A172 (cell line): ENCODE measurements at places on chromosomes 11 and 22. TPM values are rescaled to one million over a fixed set of nuclear protein-coding genes. Genes with fewer than 3 reads are reported as not detected.

The MS4A2 gene
- total RNA-seq = not detected in 2 replicates

- DNase-seq = peak; percentile 10
Observed at GRCh38 chr11:57514538-57515331, 767 bp downstream of the SLC43A1 start.

- no peak for DNase-seq
Observed at GRCh38 chr11:47611348-47611794, 17.2 kb upstream of the C1QTNF4 start.

DNA sequence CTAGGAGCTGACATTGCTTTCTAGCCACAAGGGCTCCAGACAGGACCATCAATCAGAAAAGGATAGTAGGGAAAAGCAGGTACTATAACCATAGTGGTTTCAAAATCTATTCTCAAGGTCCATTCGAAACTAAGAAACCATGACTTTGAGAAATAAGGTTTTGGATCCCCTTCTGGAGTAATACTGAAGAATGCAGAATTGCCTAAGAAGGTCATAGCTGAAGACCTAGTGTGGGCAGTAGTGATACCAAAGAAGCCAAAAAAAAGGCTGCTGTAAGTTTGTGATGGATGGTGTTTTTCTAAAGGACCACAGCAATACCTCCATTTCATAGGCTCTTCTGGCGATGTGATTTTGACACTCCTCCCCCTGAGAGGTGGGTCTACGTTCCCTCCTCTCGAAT is 163.1 kb downstream of the MAML2 start:
- no peak for DNase-seq

- no peak for DNase-seq
Observed at GRCh38 chr11:27688076-27688475, 12.2 kb downstream of the BDNF start.

DNA sequence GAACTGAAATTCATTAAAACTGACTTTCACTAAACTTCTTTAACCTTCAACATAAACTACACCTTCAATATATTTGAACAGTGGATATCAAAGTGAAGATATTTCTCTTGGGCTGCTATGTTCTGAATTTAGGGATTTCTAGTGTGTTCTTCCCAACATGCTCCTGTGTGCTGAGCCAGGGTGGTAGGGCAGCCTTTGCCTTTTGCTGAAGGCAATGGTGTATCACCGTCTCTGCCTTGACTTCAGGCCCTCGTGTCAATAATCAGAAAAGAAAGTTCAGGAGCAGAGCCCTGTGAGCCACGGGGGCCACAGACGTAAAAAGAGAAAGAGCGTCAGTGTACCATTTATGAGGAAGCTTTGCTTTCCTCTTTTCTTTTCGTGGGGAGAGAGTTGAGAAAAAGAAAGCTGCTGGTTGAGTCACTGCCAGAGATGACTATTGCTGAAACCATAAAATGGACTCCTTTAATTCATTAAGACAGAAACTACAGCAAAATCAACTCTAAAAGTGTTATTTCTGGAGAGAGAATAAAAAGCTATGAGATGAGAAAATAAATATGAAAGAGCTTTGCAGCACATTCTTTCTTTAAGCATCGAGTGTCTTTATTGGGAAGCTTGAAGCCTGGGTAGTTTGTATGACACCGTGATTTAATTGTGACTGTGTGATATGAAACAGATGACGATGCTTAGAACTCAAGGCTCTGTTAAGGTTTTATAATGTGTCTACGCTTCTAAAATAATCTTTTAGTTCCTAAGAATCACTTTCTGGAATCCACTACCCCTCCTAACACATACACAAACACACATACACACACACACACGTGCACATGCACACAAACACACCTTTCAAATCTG is 271.8 kb upstream of the MTNR1B start:
- DNase-seq = no peak

DNA sequence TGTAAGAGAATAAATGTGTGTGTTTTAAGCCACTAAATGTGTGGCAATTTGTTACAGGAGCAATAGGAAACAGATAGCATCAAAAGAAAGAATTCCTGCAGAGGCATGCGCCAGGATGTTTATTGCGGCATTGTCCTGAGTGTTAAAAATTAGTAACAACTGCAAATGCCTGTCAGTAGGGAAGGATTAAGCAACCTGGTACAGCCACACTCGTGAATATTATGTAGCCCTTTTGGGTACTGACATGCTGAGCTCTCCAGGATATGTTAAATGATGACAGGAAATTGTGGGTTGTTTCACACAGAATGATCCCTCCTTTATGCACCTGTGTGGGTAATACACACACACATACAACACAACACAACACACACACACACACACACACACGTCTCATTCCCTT is 69.7 kb upstream of the MYOD1 start:
- no peak for DNase-seq

The BARX2 gene
- not detected in 2 replicates for total RNA-seq

DNA sequence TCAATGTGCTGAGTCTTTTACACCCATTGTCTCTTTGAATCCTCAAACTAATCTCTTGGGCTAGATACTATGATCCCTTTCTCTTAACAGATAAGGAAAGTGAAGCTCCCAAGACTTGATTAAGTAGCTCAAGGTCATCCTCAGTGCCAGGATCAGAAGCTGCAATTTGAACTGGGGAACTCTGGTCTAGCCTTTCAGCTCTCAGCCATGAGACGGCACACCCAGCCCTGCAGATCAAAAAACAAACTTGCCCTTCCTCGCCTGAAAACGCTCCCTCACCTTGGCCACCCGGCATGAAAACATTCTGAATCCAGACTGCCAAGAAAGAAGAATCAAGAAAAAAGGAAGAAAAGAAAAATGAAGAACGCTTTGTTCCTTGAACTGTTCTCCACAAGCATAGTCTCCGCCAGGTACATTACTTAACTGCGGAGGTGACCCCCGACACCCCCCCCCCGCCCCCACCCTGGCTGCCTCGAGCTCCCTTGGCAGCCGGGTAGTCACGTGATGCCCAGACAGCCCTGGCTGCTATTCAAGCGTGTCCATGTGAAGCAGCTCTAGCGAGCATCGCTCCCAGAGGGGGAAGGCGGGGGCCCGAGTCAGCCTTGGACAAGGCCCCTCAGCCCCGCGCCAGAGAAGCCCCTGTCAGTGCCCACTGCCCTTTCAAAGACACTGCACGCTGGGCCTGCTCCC is 451.2 kb downstream of the MIAT start:
- no peak for DNase-seq

DNA sequence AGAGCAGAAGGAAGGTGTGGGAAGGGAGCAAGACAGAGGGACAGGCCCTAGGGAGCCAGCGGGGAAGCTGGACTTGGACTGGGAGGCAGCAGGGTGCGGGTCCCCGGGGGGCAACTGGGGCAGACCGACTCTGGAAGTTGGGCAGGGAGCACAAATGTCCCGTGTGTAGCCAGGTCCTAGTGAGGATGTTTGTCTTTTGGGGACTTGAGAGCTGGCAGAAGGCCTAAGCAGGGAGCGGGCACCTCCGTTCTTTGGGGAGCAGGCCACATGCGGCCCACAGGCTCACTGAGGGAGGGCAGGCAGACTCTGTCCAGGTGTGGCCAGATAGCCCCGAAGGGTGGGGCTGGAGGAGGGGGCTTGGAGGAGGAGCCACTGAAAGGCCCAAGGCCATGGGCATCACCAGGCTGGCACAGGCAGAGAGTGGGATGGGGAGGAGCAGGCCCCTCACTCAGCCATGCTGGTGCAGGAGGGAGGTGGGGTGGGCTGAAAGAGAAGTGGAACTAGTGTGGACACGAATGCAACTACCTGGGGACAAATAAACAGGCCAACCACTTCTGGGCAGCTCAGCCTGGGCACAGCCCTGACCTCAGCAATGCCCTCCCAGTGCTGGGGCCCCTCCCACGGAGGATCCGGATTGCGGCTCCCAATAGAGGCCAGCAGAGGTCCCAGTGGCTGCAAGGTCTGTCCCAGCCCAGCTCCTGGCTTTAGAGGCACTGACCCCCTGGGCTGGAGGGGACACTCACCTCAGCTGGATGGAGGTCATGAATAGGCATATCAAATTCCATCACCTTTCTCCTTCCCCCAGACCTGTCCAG is 1.3 kb upstream of the SCARF2 start:
- DNase-seq = no peak

- peak; percentile 95 for DNase-seq
Observed at GRCh38 chr22:19880786-19881569, 26.3 kb upstream of the GNB1L start.

DNA sequence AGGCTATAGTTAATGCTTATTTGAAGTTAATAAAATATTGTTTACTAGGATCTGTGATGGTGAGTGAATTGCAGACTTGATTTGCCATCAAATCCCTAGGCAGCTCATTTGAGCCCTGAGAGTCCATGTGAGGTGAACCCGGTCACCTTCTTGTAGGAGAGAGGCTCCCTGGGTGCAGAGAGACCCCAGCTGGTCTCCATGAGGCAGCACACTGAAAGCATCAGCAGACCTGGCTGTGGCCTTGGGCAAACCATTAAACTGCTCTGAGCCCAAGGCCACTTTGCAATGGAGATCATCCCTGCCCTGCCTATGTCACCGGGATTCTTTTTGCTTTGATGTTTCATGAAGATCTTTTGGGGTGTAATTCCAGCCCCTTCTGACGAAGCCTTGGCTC is 125.2 kb downstream of the MICAL2 start:
- peak; percentile 44 for DNase-seq

The P2RY6 gene
- total RNA-seq = not detected in 2 replicates

DNA sequence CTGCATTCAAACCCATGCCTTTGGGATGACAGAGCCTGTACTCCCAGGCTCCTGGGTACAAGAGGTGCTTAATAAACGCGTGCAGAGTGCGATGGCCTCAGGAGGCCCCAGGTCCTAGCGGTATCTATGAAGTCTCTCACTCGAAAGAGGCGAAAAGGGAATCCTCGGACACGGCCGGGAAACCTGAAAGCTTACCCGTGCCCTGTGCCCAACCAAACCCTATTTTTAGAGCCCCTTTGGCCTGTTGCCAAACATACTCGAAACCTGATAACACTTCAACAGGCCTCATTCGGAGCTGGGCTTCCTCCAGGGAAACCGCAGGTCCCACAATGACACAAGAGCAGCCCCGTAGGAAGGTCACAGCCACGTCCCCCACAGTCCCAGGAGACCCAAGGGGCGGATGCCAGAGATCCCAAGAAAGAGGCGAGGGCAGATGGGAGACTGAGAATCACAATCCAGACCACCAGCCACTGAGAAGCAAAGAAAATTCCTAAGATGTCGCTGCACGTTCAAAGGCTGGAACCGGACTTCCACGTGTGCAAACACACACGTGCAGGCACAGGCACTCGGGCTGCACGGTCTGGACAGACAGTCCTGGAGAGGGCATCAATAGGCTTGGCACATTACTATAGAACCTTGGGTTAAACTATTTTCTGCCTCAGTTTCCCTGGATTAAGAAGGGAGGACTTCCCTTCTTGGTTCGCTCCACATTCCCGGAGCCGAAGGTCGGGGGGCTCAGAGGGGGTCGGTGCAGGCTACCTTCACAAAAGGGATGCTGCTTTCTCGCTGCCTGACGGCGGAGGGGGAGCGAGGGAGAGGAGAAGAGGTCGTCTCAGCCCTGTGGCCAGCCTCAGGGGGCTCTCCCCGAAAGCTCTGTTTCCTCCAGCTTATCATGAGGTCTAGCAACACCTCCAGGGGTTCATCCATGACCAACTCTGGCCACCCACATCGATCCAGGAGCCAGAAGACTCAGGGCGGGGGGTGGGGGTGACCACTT is 8.2 kb downstream of the PDGFB start:
- no peak for DNase-seq

The TREH gene
- 0.05 TPM in 1 of 2 replicates, not detected in the other for total RNA-seq

The PARVG gene
- total RNA-seq = not detected in 2 replicates

The C11orf16 gene
- 0.31 TPM in 1 of 2 replicates, not detected in the other for total RNA-seq

- no peak for DNase-seq
Observed at GRCh38 chr11:69981119-69981784, 96.9 kb upstream of the ANO1 start.
